NB4 (cell line): ENCODE measurements at places on chromosomes 2 and 18.

GRCh38 chr2:74052732-74053710 is 68.3 kb downstream of the TET3 start:
- peak; percentile 62 for DNase-seq

- no peak for DNase-seq
Observed at GRCh38 chr2:105769504-105769903, 24.8 kb downstream of the NCK2 start.

- no peak for DNase-seq
Observed at GRCh38 chr2:150232321-150232720, 255.1 kb downstream of the RND3 start.

DNA sequence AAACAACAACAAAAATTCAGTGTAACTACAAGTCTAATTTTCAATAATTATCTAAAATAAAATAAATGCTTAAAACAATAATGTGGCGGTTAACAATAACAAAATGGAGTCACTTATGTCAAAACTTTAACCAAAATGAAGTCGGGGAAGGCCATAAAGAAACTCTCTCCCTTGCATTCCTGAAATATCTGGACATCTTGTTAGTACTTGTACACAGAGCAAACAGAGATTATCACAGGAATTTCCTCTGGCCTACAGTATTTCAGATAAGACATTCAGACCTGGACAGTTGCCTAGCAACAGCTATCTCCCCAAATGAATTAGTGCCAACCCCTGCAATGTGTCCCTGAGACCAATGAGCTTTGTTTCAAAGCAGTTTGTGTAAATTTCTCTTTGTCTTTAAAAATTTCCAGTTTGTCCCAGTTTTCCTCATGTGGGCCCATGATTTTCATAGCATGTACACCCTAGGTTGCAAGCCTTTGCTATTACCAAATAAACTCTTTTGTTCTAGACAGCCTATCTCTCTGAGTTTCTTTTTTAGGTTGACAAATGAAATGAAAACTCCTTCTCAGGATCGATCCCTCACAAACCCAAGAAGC is 68.6 kb downstream of the EXOC6B start:
- DNase-seq, result no peak

GRCh38 chr2:174492963-174493431 is 6.2 kb upstream of the GPR155 start:
- DNase-seq, result peak; percentile 89

DNA sequence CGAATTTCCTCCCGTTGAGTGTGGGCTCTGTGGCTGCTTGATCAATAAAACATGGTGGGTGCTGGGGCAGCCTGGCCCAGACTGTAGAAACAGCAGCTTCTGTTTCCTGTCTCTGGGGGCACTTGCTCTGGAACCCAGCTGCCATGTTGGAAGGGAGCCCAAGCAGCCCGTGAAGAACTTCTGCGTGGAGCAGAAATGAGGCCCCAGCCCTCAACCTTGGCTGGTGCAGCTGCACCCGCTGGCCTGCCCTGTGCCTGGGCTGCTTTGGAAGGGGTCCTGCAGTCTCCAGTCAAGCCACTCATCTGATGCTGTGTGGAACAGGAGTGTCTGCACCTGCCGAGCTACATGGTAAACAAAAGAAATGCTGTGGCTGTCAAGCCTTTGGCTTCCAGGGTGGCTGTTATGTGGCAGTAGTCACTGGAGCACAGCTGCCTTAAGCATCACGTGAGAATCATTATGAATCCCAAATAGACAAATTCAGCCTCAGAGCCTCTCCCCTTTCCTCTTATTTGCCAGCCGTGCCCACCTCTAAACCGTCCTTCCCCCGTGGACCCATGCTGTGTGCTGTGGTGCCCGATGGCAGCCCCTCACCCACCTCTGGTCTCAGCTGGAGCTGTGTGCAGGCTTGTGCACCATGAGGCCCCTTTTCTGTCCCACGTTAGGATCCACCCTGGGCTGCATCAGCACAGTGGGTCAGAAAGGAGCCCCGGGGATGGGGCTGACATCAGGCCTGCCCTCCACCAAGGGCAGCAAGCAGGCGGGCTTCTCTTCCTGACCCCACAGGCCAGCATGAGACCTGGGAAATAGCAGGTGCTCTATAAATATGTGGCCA is 134.0 kb upstream of the HDAC4 start:
- no peak for DNase-seq

DNA sequence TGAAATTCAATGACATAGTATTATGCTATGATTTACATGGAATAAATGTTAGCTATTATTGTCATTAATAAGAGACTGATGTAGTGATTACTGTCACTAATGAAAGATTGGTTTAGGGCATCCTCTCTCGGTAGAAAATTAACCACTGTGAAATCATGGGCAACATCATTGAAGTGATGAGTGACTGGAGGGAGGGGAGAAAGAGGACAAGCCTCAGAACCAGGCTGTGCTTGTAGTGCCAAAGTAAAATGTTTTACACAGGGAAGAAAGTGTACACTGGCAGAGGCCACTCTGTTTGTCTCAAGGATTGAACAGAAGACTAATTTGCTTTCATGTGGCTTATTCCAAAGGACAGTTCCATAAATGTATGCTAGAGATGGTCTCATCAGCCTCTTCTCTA is 456.2 kb upstream of the TCF4 start:
- DNase-seq, result no peak

GRCh38 chr2:39469807-39470206 is 32.7 kb upstream of the MAP4K3 start:
- DNase-seq, result peak; percentile 28
